ENCODE measurements at places on chromosomes 1 and 21.

DNA sequence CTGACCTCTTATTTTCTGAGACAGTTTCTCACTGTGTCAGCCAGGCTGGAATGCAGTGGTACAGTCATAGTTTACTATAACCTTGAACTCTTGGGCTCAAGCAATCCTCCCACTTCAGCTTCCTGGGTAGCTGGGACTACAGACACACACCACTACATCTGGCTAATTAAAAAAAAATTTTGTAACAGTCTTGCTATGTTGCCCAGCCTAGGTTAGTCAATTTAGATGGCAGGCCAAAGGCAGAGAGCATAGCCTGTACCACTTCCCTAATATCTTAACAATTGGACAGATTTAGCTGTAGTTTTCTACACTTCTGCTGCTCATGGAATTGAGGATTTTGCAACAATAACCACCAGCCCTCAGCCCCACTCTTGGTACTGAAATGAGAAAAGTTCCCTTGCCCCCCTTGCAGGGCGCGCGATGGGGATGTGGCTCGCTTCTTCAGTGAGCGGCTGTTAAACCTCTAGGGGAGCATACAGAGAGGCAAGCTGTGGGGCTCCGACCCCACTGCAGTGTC, 34.9 kb upstream of the PTGFRN start:
- H3K27me3 ChIP-seq: no peaks in the 10 kb centered on the region
- peaks cover 27% of the 10 kb centered on the region for H3K4me1 ChIP-seq
- no peak for DNase-seq

GRCh38 chr1:221394011-221394544, 347.8 kb downstream of the DUSP10 start:
- no peaks in the 10 kb centered on the region for H3K36me3 ChIP-seq
- H3K27ac ChIP-seq: peak overlapping the region; percentile 31
- H3K4me3 ChIP-seq: no peak overlapping the region
- peak; percentile 65 for DNase-seq

DNA sequence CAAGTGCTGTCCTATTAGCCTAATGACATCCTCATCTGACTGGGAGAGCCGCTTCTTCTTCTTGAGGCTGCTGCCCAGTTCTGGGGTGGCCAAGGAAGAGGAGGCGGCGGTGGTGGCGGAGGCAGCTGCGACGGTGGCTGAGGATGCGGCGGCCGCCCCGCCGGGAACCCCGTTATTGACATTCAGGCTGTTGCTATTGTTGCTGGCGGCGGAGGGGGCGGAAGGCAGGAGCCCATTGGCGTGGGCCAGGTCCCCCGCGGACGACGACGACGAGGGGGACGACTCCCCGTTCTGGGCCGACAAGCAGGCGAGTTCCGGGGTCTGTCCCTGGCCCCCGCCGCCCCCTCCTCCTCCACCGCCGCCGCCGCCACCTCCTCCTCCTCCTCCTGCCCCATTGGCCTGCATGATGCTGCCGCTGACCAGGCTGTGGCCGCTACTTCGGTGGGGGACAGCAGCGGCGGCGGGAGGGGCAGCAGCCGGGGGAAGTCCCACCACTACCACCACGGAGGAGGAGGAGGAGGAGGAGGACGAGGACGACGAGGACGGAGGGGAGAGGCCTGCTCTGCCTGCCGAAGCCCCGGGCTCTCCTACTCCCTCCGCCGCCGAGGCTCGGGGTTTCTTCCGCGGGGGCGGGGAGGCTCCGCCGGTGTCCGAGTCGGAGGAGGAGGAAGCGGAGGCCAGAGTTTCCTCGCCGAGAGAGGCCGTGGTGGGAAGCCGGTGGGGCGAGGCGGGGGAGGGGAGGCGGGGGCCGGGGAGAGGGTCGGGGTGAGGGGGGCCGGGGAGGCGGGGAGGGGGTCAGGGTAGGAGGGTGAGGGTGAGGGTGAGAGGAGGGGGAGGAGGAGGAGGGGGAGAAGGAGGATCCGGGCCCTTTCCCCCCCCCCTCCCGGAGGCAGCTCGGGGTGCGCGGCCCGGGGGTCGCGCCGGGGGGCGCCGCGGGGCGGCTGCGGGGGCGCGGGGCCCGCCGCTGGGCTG, 610 bp downstream of the WDR26 start:
- H3K4me3 ChIP-seq: peak overlapping the region; percentile 92
- H3K27me3 ChIP-seq: no peaks in the 10 kb centered on the region
- H3K4me1 ChIP-seq: peaks cover 10% of the 10 kb centered on the region
- peak overlapping the region; percentile 93 for H3K27ac ChIP-seq
- DNase-seq: peak; percentile 57

- no peaks in the 10 kb centered on the region for H3K27me3 ChIP-seq
- peaks cover 2% of the 10 kb centered on the region for H3K4me1 ChIP-seq
- no peak overlapping the region for H3K27ac ChIP-seq
- no peak overlapping the region for H3K4me3 ChIP-seq
These were observed 16.4 kb downstream of the SPRTN start for GRCh38 chr1:231354330-231355020.

GRCh38 chr1:221979444-221980032, 237.6 kb upstream of the DUSP10 start:
- no peaks in the 10 kb centered on the region for H3K36me3 ChIP-seq
- no peaks in the 10 kb centered on the region for H3K4me1 ChIP-seq
- no peaks in the 10 kb centered on the region for H3K27me3 ChIP-seq
- peak; percentile 11 for DNase-seq
- H3K4me3 ChIP-seq: no peak overlapping the region

- no peak overlapping the region for H3K27ac ChIP-seq
- H3K4me3 ChIP-seq: no peak overlapping the region
- H3K4me1 ChIP-seq: no peaks in the 10 kb centered on the region
- DNase-seq: no peak
- H3K27me3 ChIP-seq: no peaks in the 10 kb centered on the region
These were observed 294.0 kb downstream of the SMYD3 start for GRCh38 chr1:246213036-246213435.

- H3K27me3 ChIP-seq: no peaks in the 10 kb centered on the region
- H3K36me3 ChIP-seq: peaks cover 12% of the 10 kb centered on the region
- no peak overlapping the region for H3K4me3 ChIP-seq
- no peak for DNase-seq
These were observed 3.4 kb downstream of the FCER1G start for GRCh38 chr1:161218301-161219077.

DNA sequence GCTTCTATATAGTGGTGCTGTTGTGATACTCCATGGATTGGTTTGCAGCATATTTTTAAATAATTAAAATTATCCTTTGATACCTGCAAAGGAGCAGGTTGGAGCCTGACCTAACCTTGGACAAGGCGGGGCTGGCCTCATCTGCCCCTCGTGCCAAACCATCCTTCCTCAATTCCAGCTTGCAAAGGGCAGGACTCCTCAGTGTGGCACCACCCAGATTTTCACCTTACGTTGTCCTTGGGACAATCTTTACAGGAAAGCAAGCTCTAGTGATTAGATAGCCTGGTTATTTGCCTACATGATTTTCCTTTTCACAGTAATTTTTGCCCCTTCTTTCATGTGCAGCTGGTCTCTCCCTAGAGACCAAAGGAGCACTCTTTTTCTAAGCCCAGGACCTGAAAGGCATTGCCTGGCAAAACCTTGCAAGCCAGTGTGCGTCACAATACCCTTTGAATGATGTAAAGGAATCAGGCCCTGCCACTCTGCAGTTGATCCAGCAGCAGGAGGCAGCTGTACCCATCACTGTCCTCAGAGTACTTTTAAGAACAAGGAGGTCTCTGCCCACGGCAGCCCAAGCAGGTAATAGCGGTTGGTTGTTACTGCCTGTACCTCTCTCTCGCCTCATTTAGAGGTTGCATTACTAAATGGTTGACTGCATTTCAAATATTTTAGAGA, 99.4 kb downstream of the ADSS2 start:
- peaks cover 2% of the 10 kb centered on the region for H3K4me1 ChIP-seq
- H3K4me3 ChIP-seq: no peak overlapping the region
- no peak overlapping the region for H3K27ac ChIP-seq
- H3K36me3 ChIP-seq: no peaks in the 10 kb centered on the region

DNA sequence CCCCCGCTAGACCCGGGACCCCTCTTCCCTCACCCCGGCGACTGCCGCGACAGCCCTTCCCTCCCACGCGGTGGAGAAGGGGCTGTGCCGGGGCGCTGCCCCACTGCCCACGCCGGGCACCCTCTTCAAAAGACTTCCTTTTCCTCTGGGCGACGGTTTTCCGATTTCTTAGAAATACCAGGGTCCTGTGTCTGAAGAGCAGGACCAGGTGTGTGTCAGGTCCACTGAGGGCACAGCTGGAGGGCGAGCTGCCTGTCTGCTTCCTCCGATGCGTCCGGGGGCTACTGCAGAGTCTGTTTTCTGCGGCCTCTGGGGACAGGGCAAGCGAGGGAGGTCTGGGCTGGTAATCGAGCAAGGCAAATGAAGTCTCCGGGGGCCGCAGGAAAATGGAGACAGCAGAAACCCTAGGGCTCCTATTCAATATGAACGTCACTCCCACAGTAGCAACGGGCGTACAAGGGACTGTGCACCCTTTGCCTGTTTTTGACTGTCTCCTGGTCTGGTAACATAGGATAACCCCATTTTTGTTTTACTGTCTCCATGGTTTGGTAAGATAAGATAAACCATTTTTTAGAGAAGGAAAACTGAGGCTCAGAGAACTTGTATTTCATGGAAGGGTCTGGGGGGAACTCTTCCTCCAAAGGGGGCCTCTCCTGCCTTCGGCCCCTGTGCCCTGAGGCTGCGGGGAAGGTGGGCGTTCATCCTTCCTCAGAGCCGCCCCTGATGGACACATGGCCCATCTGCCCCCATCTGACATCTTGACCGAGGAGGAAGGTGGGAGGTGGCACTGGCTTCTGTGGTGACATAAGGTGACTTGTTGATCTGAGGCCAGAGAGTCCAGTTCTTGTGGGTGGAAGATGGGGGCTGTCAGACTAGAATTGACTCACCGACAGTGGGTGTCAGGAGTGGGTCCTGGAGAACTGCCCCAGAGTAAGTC, 970 bp downstream of the TNFRSF1B start:
- peaks cover 24% of the 10 kb centered on the region for H3K27me3 ChIP-seq
- no peaks in the 10 kb centered on the region for H3K36me3 ChIP-seq
- peak overlapping the region; percentile 59 for H3K27ac ChIP-seq
- DNase-seq: no peak

DNA sequence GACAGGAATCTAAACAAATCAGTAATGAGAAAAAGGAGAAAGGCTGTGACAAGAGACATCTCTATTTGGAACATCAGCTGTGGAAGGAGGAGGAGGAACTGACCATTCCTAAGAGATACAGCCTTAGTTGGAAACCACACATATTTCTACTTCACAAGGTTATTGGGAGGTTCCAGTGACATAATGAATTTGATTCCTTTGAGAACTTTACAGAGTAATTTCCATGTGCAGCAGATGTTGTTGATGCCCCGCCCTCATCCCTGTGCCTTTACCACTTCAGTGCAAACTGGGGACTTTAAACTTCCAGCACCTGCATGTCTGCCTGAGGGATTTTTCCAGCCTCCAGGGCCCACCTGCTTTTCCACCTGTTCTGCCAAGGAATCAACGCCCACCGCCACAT, 9.3 kb upstream of the ST6GALNAC5 start:
- no peaks in the 10 kb centered on the region for H3K36me3 ChIP-seq
- peak; percentile 26 for DNase-seq
- H3K27ac ChIP-seq: no peak overlapping the region

DNA sequence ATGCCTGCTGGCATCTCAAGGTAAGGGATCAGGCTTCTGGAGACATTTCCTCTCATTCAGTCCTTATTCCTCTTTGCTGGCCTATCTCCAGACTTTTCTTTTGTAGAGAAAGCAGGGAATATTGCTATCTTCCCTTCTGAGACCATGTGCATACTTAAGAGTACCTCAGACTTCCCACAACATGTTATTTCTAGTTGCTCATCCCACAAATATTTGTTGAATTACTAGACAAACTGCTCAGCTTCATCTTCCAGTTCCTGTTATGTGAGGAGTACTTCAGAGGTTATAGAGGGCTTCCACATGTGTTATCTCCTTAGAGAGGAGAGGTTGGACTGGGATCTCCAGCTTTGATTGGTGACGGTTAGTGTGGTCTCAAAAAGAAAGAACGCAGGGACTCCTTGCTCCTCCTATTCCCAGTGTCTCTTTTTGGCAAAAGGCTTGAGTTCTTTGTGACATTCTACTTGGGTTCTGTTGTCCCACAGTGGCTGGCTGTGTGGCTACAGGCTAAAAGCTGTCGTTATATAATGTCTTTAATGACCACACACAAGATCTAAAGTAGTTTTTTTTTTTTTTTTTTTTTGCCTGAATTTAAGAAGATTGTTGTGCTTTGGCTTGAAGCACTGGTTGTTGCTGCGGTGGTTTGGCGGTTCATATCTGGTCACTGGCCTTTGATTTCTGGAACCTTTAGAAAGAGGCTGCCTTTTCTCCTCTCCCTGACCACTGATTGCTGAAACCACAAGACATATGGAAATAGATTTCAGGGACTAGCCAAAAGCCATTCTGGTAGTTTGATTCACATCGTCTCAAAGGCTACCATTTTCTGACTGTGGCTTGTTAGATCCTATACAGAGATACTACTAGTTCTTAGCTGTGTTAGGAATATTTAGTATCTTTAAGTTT, 78.7 kb downstream of the FGGY start:
- H3K4me3 ChIP-seq: no peak overlapping the region
- no peaks in the 10 kb centered on the region for H3K36me3 ChIP-seq
- no peaks in the 10 kb centered on the region for H3K4me1 ChIP-seq
- no peaks in the 10 kb centered on the region for H3K27me3 ChIP-seq
- peak overlapping the region; percentile 59 for H3K27ac ChIP-seq
- DNase-seq: peak; percentile 83

- H3K4me3 ChIP-seq: no peak overlapping the region
- no peaks in the 10 kb centered on the region for H3K27me3 ChIP-seq
- no peaks in the 10 kb centered on the region for H3K36me3 ChIP-seq
- H3K27ac ChIP-seq: no peak overlapping the region
- H3K4me1 ChIP-seq: no peaks in the 10 kb centered on the region
These were observed 11.3 kb upstream of the MAB21L3 start for GRCh38 chr1:116099919-116100318.

DNA sequence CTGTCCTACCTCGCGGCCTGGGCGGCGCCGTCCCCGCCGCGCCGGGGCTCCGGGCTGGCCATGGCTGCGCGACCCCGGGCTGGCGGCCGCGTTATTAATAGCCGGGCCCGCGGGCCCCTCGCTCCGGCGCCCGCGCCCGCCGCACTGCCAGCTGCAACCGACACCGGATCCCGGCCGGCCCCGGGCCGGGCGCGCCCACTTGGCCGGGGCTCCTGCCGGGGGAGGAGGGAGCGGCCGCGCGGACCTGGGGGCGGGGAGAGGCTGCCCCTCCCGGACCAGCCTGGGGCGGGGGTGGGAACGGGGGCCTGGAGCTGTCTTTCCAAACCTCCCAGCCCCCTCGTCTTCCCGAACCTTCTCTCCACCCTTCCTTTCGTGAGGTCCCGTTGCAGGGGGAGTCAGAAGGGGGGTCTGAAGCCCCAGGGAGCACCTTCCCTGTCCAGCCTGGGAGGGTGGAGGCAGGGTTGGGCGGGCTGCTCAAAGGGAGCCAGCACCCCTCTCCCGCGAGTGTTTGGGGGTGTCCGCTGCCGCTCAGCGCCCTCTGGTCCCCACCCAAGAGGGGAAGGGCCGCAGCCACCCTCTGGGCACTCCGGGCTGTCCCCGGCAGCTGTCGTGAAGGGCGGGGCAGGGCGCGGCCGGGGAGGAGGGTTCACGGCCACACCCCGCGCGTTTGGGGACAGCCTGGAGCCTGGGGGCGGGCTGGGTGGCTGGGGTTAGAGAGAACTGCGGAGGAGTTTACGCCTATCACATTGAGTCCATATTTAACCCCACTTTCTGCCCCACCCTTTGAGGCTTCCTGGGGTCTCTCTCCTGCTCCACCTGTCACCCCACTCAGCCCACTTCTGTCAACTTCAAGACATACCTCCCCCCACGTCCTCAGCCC, at the start of gene SYNC:
SYNC (minus strand) TSS at position 172 of the 880 bp plus-strand sequence; CDS start at position 62, 110 bp downstream.
- peak within 1 kb of the TSS; percentile 77 for H3K4me3 ChIP-seq
- H3K4me1 ChIP-seq: peaks cover 44% of the 10 kb centered on the region
- peak within 1 kb of the TSS; percentile 98 for H3K27ac ChIP-seq
- no peaks in the 10 kb centered on the region for H3K27me3 ChIP-seq

GRCh38 chr21:25304611-25305010, 302.7 kb downstream of the MRPL39 start:
- no peak overlapping the region for H3K27ac ChIP-seq
- no peaks in the 10 kb centered on the region for H3K36me3 ChIP-seq
- no peaks in the 10 kb centered on the region for H3K27me3 ChIP-seq
- peak; percentile 7 for DNase-seq
- no peak overlapping the region for H3K4me3 ChIP-seq

Measured in muscle of leg (tissue), 16 donors.